ENCODE measurements at places on chromosomes 16 and 17.

DNA sequence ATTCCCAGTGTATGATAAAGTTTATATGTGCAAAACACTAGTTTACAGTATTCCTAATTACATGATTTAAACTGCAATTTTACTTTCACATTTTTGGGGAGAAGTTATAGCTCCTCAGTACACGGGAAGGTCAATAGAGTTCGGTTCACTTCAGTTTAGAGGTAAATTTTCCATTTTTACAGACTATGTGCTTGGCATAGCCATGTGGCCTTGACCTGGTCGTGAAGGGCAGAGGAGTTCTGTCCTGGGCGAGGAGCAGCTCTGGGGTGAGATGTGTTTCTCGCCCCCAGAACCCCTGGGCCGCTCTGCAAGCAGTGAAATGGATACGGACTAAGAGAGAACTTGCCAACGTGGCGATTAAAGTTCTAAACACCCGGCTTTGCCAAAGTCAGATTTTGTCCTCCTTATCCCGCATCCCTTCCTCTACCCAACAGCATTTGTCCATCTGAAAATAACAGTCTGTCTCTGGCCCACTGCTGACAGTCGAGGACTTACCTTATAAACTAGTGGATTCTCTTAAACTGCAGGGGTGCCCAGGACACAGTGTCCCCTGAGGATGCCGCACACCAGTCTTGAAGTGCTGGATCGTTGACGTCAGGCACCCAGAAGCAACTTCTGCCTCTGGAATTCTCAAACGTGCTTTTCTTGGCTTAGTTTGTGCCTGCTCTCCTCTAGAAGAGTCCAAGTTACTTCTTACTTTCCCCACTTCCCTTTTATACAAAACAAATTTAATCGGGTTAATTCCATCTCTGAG lies 1.5 kb upstream of the SIAH1 start:
- DNase-seq, result no peak

DNA sequence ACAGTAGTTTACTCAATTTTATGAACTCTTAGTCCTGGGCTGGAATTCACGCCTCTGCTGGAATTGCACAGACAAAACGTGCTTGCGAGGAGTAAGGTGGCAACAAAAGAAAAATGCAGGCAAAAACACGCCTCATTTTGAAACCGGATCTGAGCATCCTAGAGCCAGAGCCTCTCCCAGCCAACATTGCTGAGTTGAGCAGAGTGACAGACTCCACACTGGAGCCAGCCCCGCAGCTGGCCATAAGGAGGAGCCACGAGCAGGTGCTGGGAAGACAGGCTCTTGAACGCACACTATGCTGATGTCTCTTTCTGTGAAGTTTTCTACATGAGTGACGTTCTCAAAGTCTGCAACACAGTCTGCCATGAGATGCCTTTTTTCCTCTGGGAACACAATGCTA lies 14.6 kb upstream of the HSBP1 start:
- no peak for DNase-seq

- DNase-seq, result peak; percentile 66
Observed at GRCh38 chr17:21039839-21040575, 2.8 kb downstream of the USP22 start.

- no peak for DNase-seq
Observed at GRCh38 chr16:82628711-82629110, 1.9 kb downstream of the CDH13 start.

DNA sequence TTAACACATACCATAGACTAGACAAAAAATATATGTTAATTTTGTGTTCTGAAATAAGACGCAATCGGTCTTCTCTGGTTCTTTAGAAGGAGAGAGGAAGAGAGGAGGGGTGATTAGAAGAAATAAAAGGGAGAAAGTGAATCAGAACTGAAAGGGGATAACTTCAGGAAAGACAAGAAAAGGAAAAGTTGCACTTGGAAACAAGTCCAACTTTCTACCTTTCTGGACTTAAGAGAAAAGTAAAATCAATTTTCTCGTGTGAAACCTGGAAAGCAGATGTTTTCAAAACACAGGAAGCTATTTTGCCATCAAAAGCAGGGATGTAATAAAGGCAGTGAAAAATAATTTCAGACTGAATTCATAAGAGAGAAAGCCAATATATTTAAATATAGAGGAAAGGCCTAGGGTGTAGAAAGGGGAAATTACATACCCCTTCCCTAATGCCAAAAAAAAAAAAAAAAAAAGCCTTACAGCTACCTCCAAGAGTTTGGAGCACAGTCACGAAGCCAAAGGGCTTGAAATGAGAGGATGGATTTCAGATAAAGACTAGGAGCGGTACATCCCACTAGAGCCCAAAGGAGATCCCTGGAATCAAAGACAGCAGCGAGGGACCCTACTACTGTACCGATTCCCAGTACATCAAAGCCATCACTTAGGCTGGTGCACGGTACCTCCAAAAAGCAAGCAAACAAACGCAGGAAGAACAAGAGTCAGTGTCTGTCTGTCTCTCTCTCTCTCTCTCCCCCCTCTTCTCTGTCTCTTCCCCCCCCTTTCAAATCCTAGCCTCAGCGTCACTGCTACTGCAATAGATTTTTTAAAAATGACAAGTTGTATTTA lies 12.1 kb upstream of the ZFHX3 start:
- no peak for DNase-seq

GRCh38 chr16:7534749-7535148 lies 202.1 kb downstream of the RBFOX1 start:
- no peak for DNase-seq

Data from renal cortical epithelial cell (primary cell).